Cardiac fibroblast (primary cell): ENCODE measurements at places on chromosomes 5 and 9.

GRCh38 chr9:124551472-124552272 is 44.5 kb upstream of the NR5A1 start:
- DNase-seq = peak; percentile 67

GRCh38 chr5:94153736-94154450 is 412.5 kb upstream of the POU5F2 start:
- DNase-seq = no peak

DNA sequence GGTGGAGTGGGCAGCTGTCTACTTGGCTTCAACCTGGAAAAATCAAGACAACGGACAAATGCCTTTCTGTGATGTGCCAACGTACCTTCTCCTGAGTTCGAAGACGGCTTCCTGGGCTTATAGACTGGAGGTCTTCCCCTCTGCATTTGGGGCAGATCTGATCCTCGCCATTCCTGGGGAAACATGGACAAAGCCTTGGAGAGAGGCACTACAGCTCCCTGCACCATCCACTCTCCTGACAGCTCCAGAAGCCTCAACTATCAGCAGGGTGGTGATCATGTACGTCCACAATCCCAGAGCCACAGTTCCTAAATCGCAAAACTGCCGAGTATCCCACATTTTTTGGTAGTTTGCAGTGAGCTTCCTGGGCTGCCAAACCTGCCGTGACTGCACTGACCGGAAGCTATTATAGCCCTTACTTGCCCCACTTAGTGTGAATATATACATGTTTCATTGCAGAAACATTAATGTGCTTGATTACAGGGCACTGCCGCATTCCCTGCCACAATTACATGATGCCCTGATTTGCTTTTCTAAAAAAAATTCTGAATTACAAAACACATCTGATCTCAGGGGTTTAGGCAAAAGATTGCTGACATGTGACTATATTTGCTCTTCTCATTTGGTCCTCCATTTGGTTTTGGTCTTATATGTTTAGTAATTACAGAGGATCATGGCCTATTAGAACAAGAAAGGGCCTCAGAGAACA is 2.8 kb downstream of the TRAF1 start:
- DNase-seq = no peak

GRCh38 chr5:175895686-175896102 is 24.3 kb downstream of the CPLX2 start:
- DNase-seq = peak; percentile 13

- DNase-seq = no peak
These were observed 84.0 kb downstream of the RGS3 start for GRCh38 chr9:113547501-113547900.

GRCh38 chr5:168291342-168291963 is at the start of gene WWC1:
Gene WWC1, plus strand, starts transcription at chr5:168291645. Its CDS starts 508 bp downstream, at chr5:168292153.
- no peak for DNase-seq

GRCh38 chr5:54480296-54480695 is 24.8 kb downstream of the HSPB3 start:
- DNase-seq = no peak

DNA sequence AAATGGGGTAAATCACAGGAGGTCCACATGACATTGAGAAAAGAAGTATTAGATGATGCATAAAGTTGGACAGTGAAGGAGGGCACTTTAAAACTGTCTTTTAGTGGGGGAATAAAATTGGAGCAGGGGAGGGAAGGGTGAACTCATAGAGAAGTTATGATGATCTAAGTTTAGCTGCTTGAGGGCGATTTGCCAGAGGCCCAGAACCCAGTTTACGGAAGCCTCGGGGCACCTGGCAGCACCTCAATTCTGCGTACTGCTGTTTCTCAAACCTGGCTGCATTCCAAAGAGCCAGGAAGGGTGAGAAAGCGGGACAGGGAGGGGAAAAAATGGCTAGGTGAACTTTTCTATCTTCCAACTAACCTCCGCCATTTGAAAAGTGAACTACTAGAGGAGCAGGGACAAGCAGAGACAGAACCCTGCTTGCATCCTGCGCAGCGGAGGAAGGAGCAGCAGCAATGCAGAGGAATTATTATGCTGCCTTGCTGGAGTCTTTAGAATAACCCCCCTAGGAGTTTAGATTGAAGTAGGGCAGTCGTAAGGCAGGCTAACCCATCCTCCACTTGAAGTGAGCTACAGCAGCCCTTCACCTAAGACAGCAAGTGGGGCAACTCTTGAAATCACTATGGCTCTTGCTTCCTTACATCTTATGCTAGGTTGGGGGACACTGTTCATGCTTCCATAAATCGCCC is 316.8 kb downstream of the BRINP1 start:
- no peak for DNase-seq

GRCh38 chr5:2466966-2467365 is 284.5 kb downstream of the IRX2 start:
- no peak for DNase-seq

DNA sequence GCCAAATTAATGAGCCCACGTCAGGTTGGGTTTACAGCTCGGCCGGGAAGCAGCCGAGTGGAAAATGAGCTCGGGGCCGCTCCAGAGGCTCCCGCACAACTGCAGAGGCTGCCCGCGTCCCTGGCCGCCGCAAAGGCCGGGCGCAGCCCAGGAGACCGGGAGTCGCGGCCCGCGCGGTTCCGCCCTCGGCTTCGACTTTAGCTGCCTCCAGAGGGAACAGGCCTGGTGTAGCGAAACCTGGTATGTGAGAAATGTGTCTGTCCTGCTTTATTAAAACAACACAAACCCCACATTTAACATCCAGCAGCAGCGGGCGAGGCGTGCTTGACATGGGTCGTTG is 66.2 kb downstream of the FOXD1 start:
- DNase-seq = no peak

GRCh38 chr5:83752700-83753099 is 32.0 kb upstream of the HAPLN1 start:
- no peak for DNase-seq

GRCh38 chr5:95557841-95558240 is 2.9 kb downstream of the ARSK start:
- DNase-seq = no peak

- DNase-seq = no peak
These were observed 239.5 kb upstream of the MAP3K1 start for GRCh38 chr5:56575821-56576220.

DNA sequence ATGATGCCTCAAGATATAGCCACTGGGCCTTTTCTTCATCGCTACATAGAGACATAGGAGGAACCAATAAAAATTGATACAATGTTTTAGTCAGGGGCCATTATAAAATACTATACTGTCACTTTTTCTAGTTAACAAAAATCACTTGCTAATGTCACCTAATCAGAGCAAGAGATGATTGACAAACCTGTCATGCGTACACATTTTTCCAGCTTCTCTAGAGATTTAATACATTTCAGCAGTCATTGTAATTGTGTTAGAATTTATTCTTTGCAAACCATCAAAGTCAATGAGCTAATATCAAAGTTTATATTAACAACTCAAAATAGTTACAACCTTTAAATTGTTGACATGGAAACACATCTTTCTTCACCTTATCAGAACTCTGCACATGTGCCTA is 513.6 kb upstream of the SEMA6A start:
- no peak for DNase-seq

GRCh38 chr9:100277166-100277979 is 75.4 kb downstream of the TEX10 start:
- DNase-seq = peak; percentile 82

DNA sequence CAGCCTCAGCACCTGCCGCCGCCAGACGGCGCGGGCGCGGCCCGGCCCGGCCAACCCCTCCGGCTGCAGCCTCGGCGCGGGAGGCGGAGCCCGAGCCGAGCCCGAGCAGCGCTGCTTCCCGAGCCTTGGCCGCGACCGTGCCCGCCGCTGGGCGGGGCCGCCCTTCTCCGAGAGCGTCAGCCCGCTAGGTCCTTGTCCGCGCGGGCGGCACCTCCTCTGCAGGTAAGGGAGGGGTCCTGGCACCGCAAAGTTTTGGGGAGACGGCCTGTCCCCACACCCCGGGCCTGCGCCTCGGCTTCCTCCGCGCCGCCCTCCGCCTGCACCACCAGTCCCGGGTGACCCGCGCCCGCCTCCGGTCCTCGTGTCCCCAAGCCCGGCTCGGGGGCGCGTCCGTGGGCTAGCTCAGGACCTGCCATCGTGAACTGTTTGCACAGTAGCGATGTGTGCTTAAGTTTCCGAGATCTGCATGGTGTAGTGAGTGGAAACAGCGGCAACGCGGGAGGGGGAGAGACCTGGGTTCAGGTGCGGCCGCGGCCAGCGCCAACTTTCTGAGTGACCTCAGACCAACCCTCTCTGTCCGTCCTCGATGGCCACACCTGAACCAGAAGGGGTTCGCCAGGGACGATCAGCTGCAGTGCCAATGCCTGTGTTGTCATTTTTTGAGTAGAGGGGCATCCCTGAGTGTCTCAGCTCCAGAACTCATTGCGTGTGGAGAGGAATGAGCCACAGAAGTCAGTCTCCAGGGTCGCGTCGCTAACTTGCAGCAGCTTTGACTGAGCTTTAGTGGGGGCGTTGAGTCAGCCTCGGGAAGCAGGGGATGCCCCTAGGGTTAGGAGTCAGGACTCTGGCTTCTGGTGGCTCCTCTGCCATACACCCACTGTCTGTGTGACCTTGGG is at the start of gene FRMPD1:
FRMPD1 (plus strand) TSS at position 82 of the 896 bp plus-strand sequence. CDS start 41,688 bp downstream, outside the sequence.
- peak; percentile 41 for DNase-seq

DNA sequence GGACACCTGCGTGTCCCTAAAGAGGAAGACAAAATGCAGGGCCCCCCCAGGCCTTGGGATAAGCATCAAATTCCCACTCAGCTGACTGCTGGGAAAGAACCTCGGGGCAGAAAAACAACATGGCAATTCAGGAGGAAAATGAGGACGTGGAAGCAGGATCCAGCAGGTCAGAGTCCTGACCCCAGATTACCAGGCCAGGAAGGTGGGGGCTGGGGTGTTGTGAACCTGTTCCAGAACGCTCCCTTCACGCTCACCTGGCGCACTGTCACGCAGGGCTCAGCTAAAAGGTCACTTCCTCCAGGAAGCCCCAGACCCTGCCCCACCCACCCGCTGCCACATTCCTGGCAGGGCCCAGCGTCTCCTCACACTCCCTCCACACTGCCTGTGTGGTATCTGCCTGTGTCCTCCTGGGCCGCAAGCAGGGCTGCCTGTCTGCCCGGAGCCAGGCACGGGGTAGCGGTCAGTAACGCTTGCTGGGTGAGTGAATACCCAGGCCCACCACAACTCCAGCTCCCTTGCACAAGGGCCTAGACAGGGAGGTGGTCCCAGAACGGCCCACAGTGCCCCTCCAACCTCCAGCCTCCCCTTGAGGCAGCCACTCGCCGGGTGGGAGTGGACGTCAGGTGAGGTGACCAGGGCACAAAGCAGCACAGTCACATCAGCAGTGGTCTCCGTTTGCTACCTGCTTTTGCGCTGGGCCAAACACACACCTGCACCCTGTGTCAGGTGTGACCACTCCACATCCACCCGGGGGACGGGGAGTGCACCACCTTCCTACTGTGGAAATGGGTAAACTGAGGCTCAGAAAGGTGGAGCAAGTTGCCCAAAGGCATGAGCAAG is 18.1 kb downstream of the VAV2 start:
- DNase-seq = no peak

DNA sequence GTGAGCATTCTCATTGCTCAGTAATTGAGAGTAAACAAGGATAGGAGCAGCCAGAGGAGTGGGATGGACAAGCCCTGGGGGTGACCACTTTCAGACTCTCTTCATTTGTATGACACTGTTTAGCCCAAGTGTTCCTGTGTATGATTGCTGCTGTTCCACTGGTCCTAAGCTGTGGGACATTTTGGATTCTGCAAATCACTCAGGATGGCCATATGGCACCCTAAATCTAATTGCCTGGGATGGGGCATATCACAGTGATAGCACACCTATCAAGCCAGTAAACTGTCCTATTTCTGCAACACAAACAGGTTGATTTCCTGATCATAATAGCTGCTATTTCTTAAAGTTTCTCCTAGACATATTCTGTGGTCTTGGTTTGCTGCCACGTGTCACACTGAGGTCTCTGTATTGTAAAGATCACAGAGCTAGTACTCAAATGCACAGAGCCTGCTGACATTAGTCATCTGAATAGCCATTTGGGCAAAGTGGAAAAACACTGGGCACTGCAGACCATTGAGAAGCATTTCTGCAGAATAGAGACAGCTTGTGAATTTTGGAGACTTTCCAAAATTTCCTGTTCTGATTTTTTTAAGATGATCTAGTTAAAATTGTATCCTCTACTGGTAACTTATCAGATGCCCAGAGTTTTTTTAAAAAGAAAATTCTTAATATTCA is 320.2 kb downstream of the RFX3 start:
- no peak for DNase-seq

GRCh38 chr5:159463590-159464321 is 133.5 kb upstream of the IL12B start:
- peak; percentile 24 for DNase-seq

- DNase-seq = no peak
These were observed 163.7 kb downstream of the COL23A1 start for GRCh38 chr5:178426326-178427130.

GRCh38 chr5:146751054-146751453 is 127.5 kb downstream of the PPP2R2B start:
- no peak for DNase-seq

DNA sequence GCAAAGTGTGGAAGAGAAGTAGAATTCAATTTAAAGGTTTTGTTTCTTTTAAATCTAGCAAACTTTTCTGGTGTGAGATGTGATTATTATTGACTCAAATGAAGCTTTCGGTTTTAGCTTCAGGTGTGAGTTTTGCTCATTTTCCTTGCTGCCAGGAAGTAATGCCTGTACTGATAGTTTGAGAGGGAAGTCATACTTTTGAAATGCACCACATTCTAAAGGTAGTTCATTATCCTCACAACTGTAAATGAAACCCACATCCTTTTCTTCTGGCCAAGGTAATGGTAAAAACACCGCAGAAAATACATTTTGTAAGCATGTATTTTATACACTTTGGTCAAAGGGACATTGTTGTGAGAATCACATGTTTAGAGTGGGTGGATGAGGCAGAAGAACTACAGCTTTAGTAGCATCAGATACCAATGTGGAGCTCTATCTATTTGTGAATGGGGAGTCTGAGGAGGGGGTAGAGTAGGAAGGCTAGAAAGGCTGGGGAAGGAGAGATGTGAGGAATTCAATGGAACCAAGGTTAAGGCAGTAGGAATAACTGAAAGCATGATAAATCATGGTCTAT is 167.0 kb upstream of the CDKN2B start:
- DNase-seq = no peak

DNA sequence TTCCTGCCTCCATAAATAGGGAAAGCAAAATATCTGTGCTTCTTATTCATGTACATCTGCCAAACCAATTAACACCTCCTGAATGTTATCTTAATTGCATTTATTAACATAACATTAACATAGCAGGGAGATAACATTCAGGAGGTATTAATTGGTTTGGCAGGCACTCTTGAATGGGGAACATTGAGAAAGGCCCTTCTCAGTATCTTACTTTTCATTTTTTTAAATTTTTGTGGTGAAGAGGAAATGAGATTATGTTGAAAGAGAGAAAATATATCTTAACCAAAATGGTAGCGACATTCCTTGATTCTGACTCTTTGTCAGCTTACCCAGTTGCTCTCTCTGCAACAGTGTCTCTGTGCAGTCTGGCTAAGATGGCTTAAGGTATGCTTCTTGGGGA is 100.4 kb upstream of the TLE1 start:
- DNase-seq = peak; percentile 60

DNA sequence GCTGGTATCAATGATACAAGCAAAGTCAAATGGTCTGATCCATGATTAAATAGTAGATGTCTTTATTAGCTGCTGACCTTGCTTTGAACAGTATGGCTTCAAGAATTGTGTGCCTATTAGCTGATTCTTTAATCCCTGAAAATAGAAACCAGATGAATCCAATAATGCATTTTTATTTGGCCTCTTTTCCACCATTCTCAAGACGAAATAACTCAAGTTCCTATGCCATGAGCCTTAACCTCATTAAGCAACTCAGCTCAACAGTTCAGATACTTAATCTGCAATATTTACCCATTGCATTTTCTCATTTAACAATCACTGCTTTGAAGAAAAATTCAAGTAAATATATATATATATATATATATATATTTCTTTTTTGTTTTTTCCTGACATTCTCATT is 588.6 kb upstream of the MEF2C start:
- peak; percentile 45 for DNase-seq
